ENCODE measurements at places on chromosomes 2 and 18. TPM values are rescaled to one million over a fixed set of nuclear protein-coding genes. Genes with fewer than 3 reads are reported as not detected.

- ATAC-seq, result no peak
These were observed 72.5 kb downstream of the SH3BP4 start for GRCh38 chr2:235024191-235024860.

GRCh38 chr2:46252891-46253659 is 44.1 kb upstream of the EPAS1 start:
- ATAC-seq, result peak; percentile 60

GRCh38 chr18:62242955-62243354 is 55.9 kb downstream of the RELCH start:
- ATAC-seq, result no peak

Gene EFR3B
- 0.48 TPM for total RNA-seq

Gene TEKT4
- total RNA-seq, result not detected

Gene ARHGEF4
- 41.8 TPM for total RNA-seq

All from esophagus mucosa (tissue), 1 donor.